AG04450 (cell line): ENCODE measurements at places on chromosomes 5 and 9. TPM values are rescaled to one million over a fixed set of nuclear protein-coding genes. Genes with fewer than 3 reads are reported as not detected.

FOXD4L6 gene
- polyA plus RNA-seq, result not detected in 2 replicates

DMAC1 gene
- 31.3 and 34.7 TPM in 2 replicates for polyA plus RNA-seq

N4BP3 gene
- 0.29 and 0.30 TPM in 2 replicates for polyA plus RNA-seq

DMGDH gene
- polyA plus RNA-seq, result 1.7 and 1.9 TPM in 2 replicates

C7 gene
- 14.4 and 17.1 TPM in 2 replicates for polyA plus RNA-seq

SHC3 gene
- polyA plus RNA-seq, result 4.3 and 4.7 TPM in 2 replicates

CMBL gene
- 37.2 and 43.0 TPM in 2 replicates for polyA plus RNA-seq

SLC12A7 gene
- polyA plus RNA-seq, result 0.55 and 0.56 TPM in 2 replicates

ZBED3 gene
- 7.3 TPM in 2 replicates for polyA plus RNA-seq

SV2C gene
- not detected in 2 replicates for polyA plus RNA-seq

FBXW2 gene
- 57.7 and 69.0 TPM in 2 replicates for polyA plus RNA-seq

SH3PXD2B gene
- 39.1 and 39.8 TPM in 2 replicates for polyA plus RNA-seq

CANX gene
- 817 and 925 TPM in 2 replicates for polyA plus RNA-seq

PCDHA1 gene
- 0.06 and 0.09 TPM in 2 replicates for polyA plus RNA-seq

PCDHB2 gene
- polyA plus RNA-seq, result 0.86 and 1.1 TPM in 2 replicates

EIF4EBP3 gene
- 1.7 and 2.8 TPM in 2 replicates for polyA plus RNA-seq

KLF4 gene
- 3.1 TPM in 2 replicates for polyA plus RNA-seq
